Mesenchymal stem cell (in vitro differentiated cells and primary cell): ENCODE measurements at places on chromosomes 4 and X.

GRCh38 chr4:95251568-95251967 is 297.2 kb downstream of the UNC5C start:
- H3K36me3 ChIP-seq: no peaks in the 10 kb centered on the region
- H3K4me1 ChIP-seq: peaks cover 4% of the 10 kb centered on the region
- H3K27ac ChIP-seq: no peak overlapping the region

GRCh38 chr4:175469514-175469913 is 342.6 kb downstream of the GPM6A start:
- H3K4me1 ChIP-seq: peaks cover 2% of the 10 kb centered on the region
- no peaks in the 10 kb centered on the region for H3K36me3 ChIP-seq
- H3K4me3 ChIP-seq: no peak overlapping the region

GRCh38 chr4:1713003-1713851 is 1.1 kb upstream of the SLBP start:
- peaks cover 29% of the 10 kb centered on the region for H3K36me3 ChIP-seq
- peak overlapping the region; percentile 98 for H3K4me3 ChIP-seq
- peaks cover 28% of the 10 kb centered on the region for H3K4me1 ChIP-seq
- DNase-seq: no peak

DNA sequence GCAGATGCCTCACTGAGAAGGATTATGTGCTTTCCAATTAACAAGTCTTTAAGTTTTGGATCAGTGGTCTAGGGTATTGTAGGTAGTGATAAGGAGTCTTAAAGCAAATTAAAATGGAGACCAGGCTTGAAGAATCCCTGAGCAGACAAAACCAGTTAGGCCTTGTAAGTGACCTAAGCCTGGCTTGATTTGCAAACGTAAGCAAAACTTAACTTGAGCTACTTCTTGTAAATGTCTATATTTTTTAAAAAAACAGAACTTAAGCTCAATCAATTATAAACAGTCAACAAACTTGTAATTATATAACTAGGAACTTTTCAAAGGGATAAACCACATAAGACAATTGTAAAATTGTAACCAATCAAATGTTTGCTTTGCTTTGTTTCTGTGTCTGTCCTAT is 72.7 kb upstream of the NALF2 start:
- no peak overlapping the region for H3K4me3 ChIP-seq
- H3K27ac ChIP-seq: no peak overlapping the region
- H3K27me3 ChIP-seq: no peaks in the 10 kb centered on the region
- no peaks in the 10 kb centered on the region for H3K4me1 ChIP-seq
- H3K36me3 ChIP-seq: no peaks in the 10 kb centered on the region
